Muscle of leg (tissue), 16 donors: ENCODE measurements at places on chromosomes 2 and 18. TPM values are rescaled to one million over a fixed set of nuclear protein-coding genes. Genes with fewer than 3 reads are reported as not detected.

The APOB gene
- total RNA-seq, result 0.35 TPM

- peaks cover 2% of the 10 kb centered on the region for H3K27me3 ChIP-seq
- H3K27ac ChIP-seq, result no peak overlapping the region
- no peak overlapping the region for H3K4me3 ChIP-seq
- no peak for DNase-seq
Measured at GRCh38 chr2:30276455-30276911, 45.1 kb downstream of the LBH start.

- no peaks in the 10 kb centered on the region for H3K36me3 ChIP-seq
- DNase-seq, result no peak
- H3K4me3 ChIP-seq, result no peak overlapping the region
- H3K27ac ChIP-seq, result no peak overlapping the region
- H3K4me1 ChIP-seq, result no peaks in the 10 kb centered on the region
Measured at GRCh38 chr2:115782286-115782685, 1339.8 kb downstream of the DPP10 start.

- DNase-seq, result no peak
- H3K27me3 ChIP-seq, result no peaks in the 10 kb centered on the region
- no peaks in the 10 kb centered on the region for H3K4me1 ChIP-seq
- H3K27ac ChIP-seq, result no peak overlapping the region
Measured at GRCh38 chr2:75517547-75518230, 43.0 kb downstream of the EVA1A start.

DNA sequence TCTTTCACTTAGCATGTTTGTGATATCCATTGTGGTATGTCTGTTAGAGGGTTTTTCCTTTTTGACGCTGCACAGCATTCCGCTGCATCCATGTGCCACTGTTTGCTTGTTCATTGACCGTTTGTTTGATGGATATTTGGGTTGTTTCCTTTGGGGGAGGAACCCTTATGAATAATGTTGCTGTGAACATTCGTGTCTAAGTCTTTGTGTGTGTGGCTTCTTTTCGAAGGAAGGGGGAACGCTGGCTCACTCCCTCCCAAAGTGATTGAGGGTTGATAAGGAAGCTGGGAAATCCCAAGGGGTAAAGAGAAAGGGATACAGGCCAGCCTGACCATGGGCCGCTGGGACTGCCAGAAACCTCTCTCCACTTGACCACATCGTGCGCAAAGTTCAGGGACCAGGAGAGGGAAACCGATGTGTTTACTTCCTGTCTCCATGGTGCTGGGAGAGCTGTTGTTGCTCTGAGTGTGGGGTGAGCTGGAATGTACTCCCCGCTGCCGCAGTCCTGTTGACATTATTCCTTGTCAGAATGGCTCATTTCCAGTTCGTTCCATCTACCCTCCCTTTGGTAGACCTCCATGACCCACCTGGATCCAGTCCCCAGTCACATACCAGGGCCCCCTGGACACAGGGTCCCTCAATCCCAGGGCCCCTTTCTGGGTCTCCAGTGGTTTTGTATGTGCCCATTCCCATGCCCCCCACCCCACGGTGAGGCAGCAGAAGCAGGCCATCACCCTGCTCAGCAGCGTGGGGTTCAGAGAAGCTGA is 39.6 kb downstream of the HS1BP3 start:
- no peaks in the 10 kb centered on the region for H3K36me3 ChIP-seq
- no peaks in the 10 kb centered on the region for H3K27me3 ChIP-seq
- peak; percentile 97 for DNase-seq
- no peak overlapping the region for H3K4me3 ChIP-seq
- peak overlapping the region; percentile 81 for H3K27ac ChIP-seq
- peaks cover 67% of the 10 kb centered on the region for H3K4me1 ChIP-seq

The CPO gene
- 0.13 TPM for total RNA-seq

GRCh38 chr2:174334781-174335251 is at the start of gene SP9:
Gene SP9, plus strand, starts transcription at chr2:174334954. Its CDS starts 139 bp downstream, at chr2:174335093.
- peaks cover 87% of the 10 kb centered on the region for H3K27me3 ChIP-seq
- no peaks in the 10 kb centered on the region for H3K36me3 ChIP-seq
- peak; percentile 78 for DNase-seq
- H3K27ac ChIP-seq, result no peak within 1 kb of the TSS
- peaks cover 33% of the 10 kb centered on the region for H3K4me1 ChIP-seq

DNA sequence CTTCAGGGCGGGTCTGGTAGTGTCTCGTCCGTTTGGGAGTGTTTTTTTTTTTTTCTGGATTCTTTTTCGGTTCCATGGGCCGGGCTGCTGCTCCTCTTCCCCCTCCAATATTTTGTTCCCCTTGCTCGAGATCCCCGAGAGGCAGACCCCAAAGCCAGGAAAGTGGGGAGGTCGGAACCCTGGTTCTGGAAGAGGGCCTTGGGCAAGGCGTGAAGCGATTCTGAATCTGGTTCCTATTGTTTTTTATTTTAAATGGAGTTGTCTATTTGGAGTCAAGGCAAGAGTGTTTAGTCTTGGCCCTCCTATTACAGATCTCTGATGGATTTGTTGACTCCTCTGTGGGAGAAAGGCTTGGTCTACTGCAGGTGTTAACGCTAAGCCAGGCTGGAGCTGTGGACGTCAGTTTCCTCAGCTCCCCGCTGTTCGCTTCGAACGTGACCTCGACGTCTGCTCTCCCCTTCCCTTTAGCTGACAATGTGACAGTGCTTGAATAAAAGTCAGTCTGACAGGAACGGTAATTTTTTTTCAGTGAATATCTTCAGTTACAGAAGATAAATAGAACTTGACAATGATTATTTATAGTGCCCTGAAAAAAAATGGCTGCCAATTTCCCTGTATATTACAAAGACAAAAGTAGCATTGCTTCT is 683 bp upstream of the DNAJC27 start:
- peaks cover 6% of the 10 kb centered on the region for H3K4me1 ChIP-seq
- H3K4me3 ChIP-seq, result peak overlapping the region; percentile 91
- H3K27me3 ChIP-seq, result no peaks in the 10 kb centered on the region
- H3K36me3 ChIP-seq, result no peaks in the 10 kb centered on the region
- peak; percentile 71 for DNase-seq
